ENCODE measurements at places on chromosomes 4 and X.

DNA sequence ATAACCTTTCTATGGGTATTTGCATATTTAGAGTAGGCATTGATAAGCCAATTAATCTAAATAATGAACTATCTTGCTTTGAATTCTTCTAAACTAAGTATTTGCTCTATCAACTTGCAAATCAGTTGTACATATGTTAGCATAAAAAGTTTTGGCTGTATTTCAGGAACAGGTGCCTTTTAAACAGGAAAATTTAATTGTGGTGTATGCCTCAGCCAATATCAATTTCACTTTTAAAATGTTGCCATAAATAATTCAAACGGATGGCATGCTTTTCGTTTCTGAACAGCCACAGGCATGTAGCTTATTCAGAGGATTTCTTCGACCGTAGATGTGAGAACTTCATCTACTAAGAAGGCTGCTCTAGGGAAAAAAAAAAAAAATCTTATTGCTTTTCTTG, 99.9 kb downstream of the DCLK2 start:
- DNase-seq: no peak

GRCh38 chr4:73741750-73742489, 1.6 kb downstream of the CXCL8 start:
- no peak for DNase-seq

DNA sequence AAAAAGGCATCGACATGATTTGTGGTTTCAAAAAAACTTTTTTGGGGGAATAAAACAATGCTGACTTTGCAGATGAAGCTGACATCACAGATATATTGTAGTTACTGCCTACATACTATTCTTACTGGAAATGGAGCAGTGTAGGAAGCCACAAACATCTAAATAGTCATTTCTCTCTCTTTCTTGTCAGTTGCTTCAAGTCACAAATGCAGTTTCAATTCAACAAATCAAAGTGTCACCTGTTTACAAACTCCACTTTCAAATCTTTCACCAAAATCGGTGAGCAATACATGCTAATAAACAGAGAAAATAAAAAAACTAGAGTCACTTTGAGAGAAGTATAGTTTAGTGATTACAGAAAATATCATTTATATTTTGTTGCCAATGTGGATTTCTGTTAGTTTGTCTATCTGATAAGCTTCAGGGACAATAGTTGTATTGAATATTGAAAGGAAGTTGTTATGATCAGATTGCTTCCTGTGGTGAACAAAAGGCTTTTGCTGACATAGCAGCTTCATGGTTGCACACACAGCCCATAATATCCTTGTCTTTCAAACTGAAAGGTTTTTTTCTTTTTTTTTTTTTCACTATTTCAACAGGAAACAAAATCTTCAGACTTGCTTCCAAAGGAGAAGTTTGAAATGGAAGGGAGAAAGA, 49.7 kb upstream of the PTPN13 start:
- DNase-seq: no peak

DNA sequence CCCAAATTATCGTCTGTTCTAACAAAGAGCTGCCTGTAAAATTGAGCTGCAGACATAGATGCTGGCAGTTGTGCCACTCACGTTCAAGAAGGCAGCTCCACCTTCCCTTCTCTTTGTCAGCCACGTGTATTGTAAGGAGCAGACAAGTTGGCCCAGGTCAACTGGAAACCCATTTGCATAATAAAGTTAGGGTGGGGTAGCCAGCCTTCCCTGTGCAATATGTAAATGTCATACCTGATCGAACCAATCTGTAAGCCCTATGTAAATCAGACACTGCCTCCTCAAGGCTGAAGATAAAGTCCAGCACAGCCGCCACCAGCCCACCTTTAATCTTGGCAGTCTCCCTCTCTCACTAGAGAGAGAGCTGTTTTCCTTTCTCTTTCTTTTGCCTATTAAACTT, 117.2 kb downstream of the TMEM144 start:
- DNase-seq: no peak

DNA sequence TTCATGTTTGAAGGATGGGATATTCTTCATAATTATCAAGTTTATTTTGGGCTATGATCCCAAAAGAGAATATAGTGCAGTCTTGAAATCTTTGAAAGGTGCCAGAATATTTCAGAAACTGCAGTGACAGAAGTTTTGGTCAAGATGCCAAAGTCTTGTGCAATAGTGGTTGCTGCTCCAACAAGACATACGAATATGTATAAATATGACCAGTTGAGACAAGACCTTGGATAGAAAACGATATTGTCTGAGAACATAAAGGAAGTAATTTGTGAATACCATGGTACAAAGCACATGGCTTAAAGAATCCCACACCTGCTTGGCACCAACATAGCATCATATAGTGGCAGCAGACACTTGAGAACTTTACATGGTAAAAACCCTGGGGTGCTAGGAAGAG, 48.6 kb upstream of the AMELX start:
- no peak for DNase-seq

- no peak for DNase-seq
Observed at GRCh38 chrX:148995661-148996060, 495.2 kb downstream of the AFF2 start.

GRCh38 chr4:51850294-51850693, 7.3 kb downstream of the DCUN1D4 start:
- no peak for DNase-seq

GRCh38 chrX:30734782-30735181, 81.6 kb downstream of the GK start:
- no peak for DNase-seq

GRCh38 chr4:22901631-22902030, 208.9 kb downstream of the GBA3 start:
- DNase-seq: no peak

DNA sequence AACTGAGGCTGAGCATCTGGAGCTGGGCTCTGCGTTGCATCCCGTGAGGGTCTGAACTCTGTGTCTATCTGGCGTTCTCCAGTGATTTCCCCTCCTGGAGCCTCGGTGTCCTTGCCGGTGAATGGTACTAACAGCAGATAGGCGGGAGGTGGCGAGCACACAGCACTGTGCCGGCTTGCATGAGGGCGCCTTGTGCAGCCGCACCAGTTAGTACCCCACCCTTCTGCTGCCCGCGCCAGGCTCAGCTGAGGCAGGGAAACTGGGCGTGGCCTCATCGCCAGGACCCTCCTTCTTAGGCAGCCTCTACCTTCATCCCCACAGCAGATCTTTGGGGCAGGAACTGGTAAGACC, 42.7 kb downstream of the SORCS2 start:
- DNase-seq: no peak

DNA sequence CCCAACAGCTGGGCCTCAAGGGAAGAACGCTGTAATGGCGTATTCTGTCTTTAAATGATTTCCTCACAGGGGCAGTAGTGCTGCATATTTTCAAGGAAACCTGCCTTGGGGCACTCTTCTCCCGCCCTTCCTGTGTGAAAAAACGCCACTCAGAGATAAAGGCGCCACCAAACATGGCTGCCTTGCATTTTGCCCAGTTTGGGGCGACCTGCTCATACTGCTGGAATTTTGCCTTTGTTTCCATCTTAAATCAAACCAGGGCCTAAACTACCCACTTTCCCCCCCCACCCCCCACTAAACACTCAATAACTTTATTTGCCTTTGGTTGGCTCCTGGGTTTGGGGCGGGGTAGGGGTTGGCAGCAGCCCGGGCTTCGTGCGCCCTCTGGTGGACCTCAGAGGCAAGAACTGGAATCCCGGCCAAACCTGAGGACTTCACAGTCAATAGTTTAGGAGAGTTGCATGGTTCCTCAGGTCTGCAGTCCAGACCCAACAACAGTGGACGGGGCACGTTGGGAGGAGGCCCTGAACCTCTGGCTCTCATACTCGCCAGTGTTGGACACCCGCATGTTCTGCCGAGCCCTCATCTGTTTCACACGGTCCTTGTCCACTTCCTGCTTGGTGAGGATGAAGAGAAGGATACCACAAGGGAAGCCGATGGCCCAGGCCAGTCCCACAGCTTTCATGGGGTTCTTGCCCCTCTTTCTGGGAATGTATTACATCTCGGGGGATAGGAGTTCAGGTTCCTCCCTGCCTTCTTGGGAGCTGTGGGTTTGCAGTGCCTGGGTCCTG, 220.1 kb upstream of the STK26 start:
- DNase-seq: no peak

DNA sequence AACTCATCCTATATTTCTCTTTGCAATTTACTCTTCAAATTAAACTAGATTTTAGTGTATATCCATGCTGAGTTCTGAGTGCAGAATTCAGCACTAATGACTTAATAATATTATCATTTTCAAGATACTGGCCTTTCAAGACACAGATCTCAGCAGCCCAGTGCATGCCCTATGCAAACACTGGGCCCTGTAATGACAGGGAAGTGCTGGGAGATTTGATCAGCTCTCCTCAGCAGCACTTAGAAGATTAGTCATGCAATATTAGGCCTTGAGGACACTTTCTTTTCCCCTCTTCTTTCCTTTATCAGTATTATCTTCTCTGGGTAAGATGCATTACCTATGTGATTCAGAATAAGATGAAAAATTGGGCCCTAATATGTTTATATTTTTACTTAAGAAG, 207.1 kb downstream of the PPP3CA start:
- no peak for DNase-seq

GRCh38 chr4:84673475-84674240, 90.7 kb downstream of the CDS1 start:
- no peak for DNase-seq

GRCh38 chrX:9707306-9708033, 58.2 kb downstream of the GPR143 start:
- no peak for DNase-seq

GRCh38 chr4:142144813-142145212, 508.4 kb downstream of the IL15 start:
- DNase-seq: no peak
